ENCODE measurements at places on chromosomes 6 and 20. TPM values are rescaled to one million over a fixed set of nuclear protein-coding genes. Genes with fewer than 3 reads are reported as not detected.

- H3K4me3 ChIP-seq, result no peak overlapping the region
- no peaks in the 10 kb centered on the region for H3K4me1 ChIP-seq
- no peaks in the 10 kb centered on the region for H3K36me3 ChIP-seq
- H3K27ac ChIP-seq, result no peak overlapping the region
- no peaks in the 10 kb centered on the region for H3K27me3 ChIP-seq
These were observed 446.7 kb downstream of the DOK5 start for GRCh38 chr20:54922096-54922495.

DNA sequence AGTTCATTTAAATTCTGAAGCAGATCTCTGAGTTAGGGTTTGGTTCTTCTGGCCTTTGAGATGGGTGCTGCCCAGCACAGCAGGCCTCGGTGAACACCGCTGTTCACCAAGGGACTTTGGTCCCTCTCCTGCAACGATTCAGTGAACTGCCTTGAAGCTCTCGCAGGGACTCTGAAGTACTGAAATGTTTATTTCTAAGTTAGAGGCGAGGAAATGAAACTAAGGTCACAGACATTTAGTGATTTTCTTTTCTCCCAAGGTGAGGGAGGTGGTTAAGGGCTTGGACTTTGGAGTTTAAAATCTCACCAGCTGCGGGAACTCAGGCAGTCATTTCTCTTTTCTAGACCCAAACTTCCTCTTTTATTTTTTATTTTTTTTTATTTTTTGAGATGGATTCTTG lies 26.2 kb downstream of the E2F3 start:
- no peak for DNase-seq
- H3K4me1 ChIP-seq, result no peaks in the 10 kb centered on the region
- H3K27ac ChIP-seq, result no peak overlapping the region
- H3K4me3 ChIP-seq, result no peak overlapping the region
- no peaks in the 10 kb centered on the region for H3K27me3 ChIP-seq

- H3K27me3 ChIP-seq, result no peaks in the 10 kb centered on the region
- H3K4me1 ChIP-seq, result peaks cover 5% of the 10 kb centered on the region
- DNase-seq, result no peak
- H3K27ac ChIP-seq, result no peak overlapping the region
These were observed 172.9 kb upstream of the CDYL start for GRCh38 chr6:4603291-4603690.

DNA sequence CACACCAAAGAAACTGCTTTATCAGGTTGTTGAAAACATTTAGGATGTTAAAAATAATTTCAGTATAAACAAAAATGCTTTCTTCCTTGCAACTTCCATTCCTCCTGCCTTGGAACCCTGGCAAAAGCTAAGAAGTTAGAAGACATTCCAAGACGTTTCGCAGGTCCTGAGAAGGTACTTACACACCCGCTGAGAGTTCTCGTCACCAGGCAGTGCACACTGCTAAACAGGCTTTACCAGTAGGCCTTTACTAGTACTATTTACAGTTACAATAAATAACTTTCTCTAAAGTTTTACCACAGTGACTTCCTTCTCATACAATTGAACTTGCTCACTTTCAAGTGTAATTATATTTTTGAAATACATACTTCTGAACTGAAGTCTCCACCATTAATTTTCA lies 81.4 kb upstream of the RPS6KA2 start:
- H3K4me3 ChIP-seq, result no peak overlapping the region
- H3K36me3 ChIP-seq, result no peaks in the 10 kb centered on the region
- peaks cover 4% of the 10 kb centered on the region for H3K4me1 ChIP-seq
- no peak overlapping the region for H3K27ac ChIP-seq

- H3K36me3 ChIP-seq, result no peaks in the 10 kb centered on the region
- no peak overlapping the region for H3K27ac ChIP-seq
- no peaks in the 10 kb centered on the region for H3K27me3 ChIP-seq
- no peak for DNase-seq
- peaks cover 3% of the 10 kb centered on the region for H3K4me1 ChIP-seq
These were observed 45.2 kb downstream of the NUDT3 start for GRCh38 chr6:34347303-34347702.

GRCh38 chr6:169996378-169997051 lies 245.1 kb downstream of the ERMARD start:
- H3K27me3 ChIP-seq, result no peaks in the 10 kb centered on the region
- no peak for DNase-seq
- H3K4me3 ChIP-seq, result no peak overlapping the region
- H3K4me1 ChIP-seq, result no peaks in the 10 kb centered on the region

DNA sequence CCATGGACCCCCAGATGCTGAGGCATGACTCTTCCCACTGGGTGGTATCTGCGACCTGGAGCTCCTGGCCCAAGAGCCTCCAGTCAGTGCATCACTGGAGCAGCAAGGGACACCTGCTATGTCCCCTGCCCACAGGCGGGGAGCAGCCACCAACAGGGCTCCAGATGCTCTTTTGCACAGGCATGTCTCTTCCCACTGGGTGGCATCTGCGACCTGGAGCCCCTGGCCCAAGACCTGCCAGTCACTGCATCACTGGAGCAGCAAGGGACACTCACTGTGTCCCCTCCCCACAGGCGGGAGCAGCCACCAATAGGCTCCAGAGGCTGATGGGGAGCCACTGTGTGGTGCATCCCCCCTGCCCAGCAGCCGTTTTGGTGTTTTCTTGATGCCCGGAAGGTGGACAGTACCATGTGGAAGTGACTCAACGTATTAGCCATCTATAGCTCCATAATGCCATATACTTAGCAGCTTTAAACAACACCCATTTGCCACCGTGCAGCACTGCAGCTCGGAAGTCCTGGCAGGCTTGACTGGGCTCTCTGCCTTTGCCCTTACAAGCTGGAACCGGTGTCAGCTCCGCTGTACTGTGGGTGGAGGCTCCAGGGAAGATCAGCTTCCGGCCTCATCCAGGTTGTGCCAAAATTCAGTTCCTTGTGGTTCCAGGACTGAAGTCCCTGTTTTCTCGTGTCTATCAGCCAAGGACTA lies 124.9 kb upstream of the CST7 start:
- no peaks in the 10 kb centered on the region for H3K4me1 ChIP-seq
- H3K4me3 ChIP-seq, result no peak overlapping the region
- DNase-seq, result no peak
- H3K27me3 ChIP-seq, result no peaks in the 10 kb centered on the region

DNA sequence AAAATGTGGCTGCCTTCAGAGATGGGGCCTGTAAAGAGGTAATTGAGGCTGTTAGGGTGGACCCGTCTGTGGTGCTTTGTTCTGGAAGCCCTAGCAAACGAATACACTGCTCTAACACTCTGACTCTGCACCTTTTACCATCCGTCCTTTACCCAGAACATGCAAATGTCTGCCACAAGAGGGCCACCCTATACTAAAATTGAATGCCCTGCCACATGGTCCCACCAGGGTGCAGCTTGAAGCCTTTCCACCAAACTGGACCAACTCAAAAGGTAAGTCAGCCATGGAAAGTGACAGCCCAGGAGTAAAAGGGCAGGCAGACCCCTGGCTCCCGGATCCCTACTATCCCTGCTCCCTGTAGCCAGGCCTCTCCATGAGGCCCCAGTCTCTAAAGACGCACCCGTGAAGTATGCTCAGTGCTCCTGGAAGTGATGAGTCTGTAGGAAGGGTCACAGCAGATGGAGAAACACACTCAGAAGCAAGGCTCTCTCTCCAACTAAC lies 5.8 kb upstream of the BFSP1 start:
- H3K27me3 ChIP-seq, result no peaks in the 10 kb centered on the region
- no peaks in the 10 kb centered on the region for H3K4me1 ChIP-seq
- peak; percentile 82 for DNase-seq

DNA sequence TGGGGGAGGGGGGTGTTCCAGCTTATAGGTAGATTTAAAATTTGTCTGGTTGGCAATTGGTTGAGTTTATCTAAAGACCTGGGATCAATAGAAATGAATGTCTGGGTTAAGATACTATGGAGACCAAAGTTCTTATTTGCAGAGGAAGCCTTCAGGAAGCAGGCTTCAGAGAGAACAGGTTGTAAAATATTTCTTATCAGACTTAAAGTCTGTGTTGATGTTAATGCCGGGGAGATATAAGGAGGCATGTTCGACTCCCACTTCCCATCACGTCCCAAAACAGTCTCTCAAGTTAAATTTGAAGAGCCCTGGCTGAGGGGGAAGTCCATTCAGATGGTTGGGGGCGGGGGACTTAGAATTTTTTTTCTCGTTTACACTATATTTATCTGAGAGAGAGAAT lies 12.3 kb upstream of the BLCAP start:
- no peak for DNase-seq
- no peak overlapping the region for H3K4me3 ChIP-seq
- H3K36me3 ChIP-seq, result no peaks in the 10 kb centered on the region
- H3K4me1 ChIP-seq, result no peaks in the 10 kb centered on the region
- H3K27ac ChIP-seq, result no peak overlapping the region

DNA sequence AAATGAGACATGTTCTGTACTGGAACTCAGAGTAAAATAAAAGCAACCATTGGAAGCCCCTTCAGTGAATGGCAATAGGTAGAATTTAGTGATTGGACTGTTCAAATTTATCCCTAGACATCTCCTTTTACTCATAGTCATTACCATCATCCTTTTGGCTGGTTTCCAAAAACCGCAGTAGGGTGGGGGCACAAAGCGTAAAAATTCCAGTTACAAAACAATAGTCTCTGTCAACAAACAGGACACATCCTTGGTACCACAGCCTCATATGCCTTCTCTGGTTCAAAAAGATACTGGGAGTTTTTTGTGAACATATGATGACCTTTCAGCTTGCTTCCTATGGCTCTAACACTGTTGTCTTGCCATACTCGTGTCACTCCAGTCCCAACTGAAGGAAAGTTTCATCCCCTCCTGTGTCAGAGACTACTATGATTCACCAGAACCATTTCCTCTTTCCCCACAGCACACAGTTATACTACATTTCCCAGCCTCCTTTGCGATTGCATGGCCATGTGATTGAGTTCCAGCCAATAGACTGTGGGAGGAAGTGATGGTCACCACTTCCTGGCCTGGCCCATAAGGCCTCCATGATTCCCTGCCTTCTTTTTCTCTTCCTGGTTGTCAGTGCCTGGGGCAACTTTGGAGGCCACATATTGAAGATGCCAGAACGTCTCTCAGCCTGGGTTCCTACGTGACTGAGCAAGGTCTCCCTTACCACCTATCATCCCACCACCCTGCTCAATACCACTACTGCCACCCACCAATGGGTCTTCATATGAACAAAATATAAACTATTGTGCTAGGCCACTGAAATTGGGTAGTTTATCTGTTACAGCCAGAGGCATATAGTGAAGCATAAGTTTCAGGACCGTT lies 162.4 kb downstream of the ID4 start:
- DNase-seq, result no peak
- H3K27me3 ChIP-seq, result no peaks in the 10 kb centered on the region
- H3K27ac ChIP-seq, result no peak overlapping the region
- no peaks in the 10 kb centered on the region for H3K36me3 ChIP-seq
- H3K4me1 ChIP-seq, result no peaks in the 10 kb centered on the region

DNA sequence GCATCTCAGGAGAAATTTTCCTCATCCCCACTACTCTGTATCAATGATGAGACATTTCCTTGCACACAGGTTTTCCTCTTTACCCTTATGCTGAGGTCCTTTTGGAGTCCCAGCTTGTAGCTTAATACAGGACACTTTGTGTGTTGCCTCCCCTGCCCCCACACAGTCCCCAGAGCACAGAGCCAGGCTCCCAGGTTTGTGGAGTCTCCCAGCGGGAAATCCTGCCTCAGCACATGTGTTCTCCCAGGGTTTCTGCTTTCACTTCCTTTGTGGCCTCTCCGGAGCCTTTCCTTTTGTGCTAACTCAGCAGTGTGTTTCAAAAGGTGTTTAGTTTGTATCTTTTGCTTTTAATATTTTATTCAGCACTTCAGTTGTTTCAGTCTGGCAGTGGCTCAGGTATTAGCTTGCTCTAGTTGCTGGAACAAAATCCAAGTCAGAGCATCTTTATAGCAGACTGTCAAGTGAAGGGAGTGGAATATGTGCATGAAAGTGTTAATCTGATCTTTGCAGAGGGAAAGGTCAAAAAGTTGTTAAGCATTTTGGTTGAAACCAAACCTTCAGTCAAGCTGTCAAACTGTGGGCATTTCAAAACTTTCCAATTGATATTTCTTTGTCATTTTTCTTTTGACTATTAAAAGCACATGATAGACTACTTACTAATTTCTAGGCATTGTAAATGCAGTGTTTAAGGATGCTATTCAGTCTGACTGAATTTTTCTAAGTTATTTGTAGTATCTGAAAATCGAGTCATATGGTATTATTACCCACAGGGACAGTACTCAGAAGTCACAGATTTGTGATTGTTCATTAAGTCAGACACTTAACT lies 8.6 kb downstream of the SNX9 start:
- no peak overlapping the region for H3K27ac ChIP-seq
- H3K36me3 ChIP-seq, result no peaks in the 10 kb centered on the region
- H3K4me3 ChIP-seq, result no peak overlapping the region
- DNase-seq, result no peak
- H3K4me1 ChIP-seq, result peaks cover 12% of the 10 kb centered on the region

- no peaks in the 10 kb centered on the region for H3K4me1 ChIP-seq
- DNase-seq, result no peak
- no peak overlapping the region for H3K27ac ChIP-seq
These were observed 165.1 kb downstream of the LMBRD1 start for GRCh38 chr6:69631552-69632346.

- peaks cover under 1% of the 10 kb centered on the region for H3K4me1 ChIP-seq
- no peak overlapping the region for H3K27ac ChIP-seq
- H3K4me3 ChIP-seq, result no peak overlapping the region
- H3K27me3 ChIP-seq, result no peaks in the 10 kb centered on the region
These were observed 27.8 kb upstream of the TTPAL start for GRCh38 chr20:44447827-44448419.

DNA sequence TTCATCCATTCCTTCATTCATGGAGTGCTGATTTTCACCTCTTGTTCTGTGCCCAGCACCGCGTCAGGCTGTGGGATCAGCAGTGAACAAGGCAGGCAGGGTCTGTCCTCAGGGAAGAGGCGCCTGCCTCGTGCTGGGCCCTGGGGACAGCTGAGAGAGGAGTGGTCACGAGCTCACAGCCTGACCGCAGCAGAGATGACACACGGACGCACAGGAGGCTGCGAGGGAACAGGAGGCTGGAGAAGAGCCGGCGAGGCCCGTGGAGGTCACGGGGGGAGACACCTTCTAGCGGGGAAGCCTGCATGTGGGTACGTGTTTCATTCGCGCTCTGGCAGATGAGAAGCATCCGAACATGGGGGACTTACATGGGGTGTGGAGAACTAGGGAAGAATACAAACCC lies 27.5 kb downstream of the PXDC1 start:
- no peaks in the 10 kb centered on the region for H3K4me1 ChIP-seq
- no peaks in the 10 kb centered on the region for H3K36me3 ChIP-seq
- DNase-seq, result no peak
- no peaks in the 10 kb centered on the region for H3K27me3 ChIP-seq
- H3K4me3 ChIP-seq, result no peak overlapping the region
- no peak overlapping the region for H3K27ac ChIP-seq

GRCh38 chr6:28693033-28693750 lies 167.5 kb downstream of the GPX5 start:
- no peaks in the 10 kb centered on the region for H3K27me3 ChIP-seq
- no peak overlapping the region for H3K4me3 ChIP-seq
- H3K27ac ChIP-seq, result peak overlapping the region; percentile 67
- H3K4me1 ChIP-seq, result no peaks in the 10 kb centered on the region
- H3K36me3 ChIP-seq, result no peaks in the 10 kb centered on the region
- DNase-seq, result peak; percentile 20

- no peaks in the 10 kb centered on the region for H3K27me3 ChIP-seq
- peaks cover 2% of the 10 kb centered on the region for H3K4me1 ChIP-seq
- no peaks in the 10 kb centered on the region for H3K36me3 ChIP-seq
- H3K27ac ChIP-seq, result no peak overlapping the region
- no peak overlapping the region for H3K4me3 ChIP-seq
- no peak for DNase-seq
These were observed 54.4 kb downstream of the TPD52L1 start for GRCh38 chr6:125207956-125208355.

RALGAPB gene
- total RNA-seq, result 27.0 TPM

GPR63 gene
- total RNA-seq, result 1.7 TPM

OOEP gene
- total RNA-seq, result not detected

NR2E1 gene
- total RNA-seq, result not detected

PPP1R3D gene
- 5.1 TPM for total RNA-seq

SLC17A2 gene
- total RNA-seq, result not detected

TOX2 gene
- 2.1 TPM for total RNA-seq

BPIFB2 gene
- not detected for total RNA-seq

FAM217A gene
- not detected for total RNA-seq

LY6G5C gene
- total RNA-seq, result 2.3 TPM
